ENCODE measurements at places on chromosomes 16 and 17.

GRCh38 chr16:82497139-82497538 lies 129.6 kb upstream of the CDH13 start:
- no peak for DNase-seq

DNA sequence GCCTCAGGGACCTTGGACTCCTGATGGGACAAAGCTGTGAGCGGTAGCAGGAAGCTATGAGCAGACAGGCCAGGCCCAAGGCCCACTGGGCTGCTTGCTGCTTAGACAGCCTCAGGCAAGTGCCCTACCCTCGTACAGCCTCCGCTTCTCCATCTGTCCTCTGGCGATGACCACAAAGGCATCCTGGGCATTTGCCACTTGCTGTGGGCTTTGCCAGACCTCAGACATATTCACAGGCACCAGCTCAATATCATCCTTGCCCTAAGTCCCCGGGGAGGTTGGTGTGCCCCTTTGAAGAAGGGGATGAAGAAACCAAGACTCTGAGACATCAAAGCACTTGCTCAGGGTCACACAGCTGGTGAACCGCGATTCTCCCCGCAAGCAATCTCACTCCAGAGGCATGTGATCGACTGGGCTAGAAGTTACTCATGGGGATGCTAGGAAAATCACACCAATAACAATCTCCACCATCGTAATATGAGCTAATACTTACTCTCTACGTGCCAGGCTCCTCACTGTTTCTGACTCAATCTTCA lies 21.7 kb downstream of the PPL start:
- no peak for DNase-seq

- DNase-seq, result peak; percentile 49
Measured at GRCh38 chr17:82366749-82367148, 4.8 kb upstream of the UTS2R start.

- peak; percentile 60 for DNase-seq
Measured at GRCh38 chr17:50177983-50178834, 12.4 kb downstream of the SGCA start.

GRCh38 chr17:77677630-77678029 lies 280.9 kb upstream of the TNRC6C start:
- no peak for DNase-seq

DNA sequence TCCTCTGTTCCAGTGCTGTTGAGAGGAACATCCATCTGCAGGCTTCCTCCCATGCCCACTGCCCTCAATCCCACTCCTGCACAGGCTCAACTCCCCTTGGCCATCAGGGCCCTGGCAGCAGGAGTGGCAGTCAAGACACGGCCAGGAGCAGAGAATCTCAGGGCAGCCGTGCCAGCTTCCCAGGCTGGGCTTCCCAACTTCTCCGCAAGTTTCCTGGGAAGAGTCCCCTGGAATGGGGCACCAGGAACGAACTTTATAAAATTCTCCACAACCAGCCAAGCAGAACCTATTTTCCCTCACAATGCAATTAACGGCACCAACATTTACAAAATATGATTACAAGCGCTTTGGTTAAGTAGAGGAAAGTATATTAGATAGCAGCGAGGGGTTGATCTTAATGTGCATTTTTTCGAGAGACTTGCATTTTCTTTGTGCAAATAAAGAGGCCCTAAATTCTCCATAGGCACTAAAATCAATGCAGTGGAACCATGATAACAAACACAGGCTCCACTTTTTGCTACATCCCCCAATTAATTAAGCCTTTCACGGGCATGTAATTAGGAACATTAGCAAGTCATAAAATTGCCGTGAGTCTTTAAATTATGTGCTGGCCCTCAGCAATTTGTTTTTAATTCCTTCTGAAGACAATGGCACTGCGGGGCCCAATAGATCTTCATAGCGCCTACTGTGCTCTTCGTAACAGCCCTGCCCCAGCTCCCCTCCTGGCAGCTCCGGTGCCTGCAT lies 99.9 kb upstream of the LHX1 start:
- peak; percentile 84 for DNase-seq

- DNase-seq, result no peak
Measured at GRCh38 chr16:67537636-67538591, 9.3 kb downstream of the RIPOR1 start.

- no peak for DNase-seq
Measured at GRCh38 chr16:83308414-83308813, 499.4 kb upstream of the HSBP1 start.

- no peak for DNase-seq
Measured at GRCh38 chr16:68617734-68618133, 27.4 kb upstream of the CDH3 start.

- DNase-seq, result no peak
Measured at GRCh38 chr16:15492091-15492740, 57.8 kb downstream of the BMERB1 start.

DNA sequence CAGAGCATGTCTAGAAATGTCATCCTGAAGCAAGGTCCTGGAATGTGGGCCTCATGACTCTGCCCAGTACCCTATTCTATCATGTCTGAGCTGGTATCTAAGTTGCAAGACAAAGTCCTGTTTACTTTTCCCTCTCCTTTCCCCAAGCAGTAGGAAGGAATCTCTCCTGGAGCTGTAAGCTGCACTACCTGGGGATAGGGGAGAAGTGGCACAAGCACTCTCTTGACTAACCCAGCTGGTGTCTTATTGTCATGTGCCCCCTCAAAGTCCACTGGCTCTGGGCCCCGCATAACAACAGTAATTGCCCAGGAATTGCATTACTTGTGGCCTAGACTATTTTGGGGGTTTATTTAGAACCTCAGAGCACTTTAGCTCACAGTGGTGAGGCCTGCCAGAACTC lies 1366.3 kb upstream of the GOT2 start:
- DNase-seq, result no peak

DNA sequence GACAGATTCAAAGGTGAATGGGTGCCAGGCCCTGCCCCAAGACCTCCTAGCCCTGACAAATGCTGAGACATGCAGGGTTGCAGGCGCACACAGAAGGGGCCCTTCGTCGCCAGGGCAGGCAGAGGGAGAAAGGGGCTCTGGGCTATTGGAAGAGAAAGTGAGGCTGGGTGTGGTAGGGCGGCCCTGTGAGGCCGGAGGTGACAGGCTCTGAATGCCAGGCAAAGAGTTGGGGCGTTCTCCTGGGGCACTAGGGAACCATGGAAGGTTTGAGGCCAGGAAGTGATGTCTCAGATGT lies 26.4 kb upstream of the NXPH3 start:
- no peak for DNase-seq

- no peak for DNase-seq
Measured at GRCh38 chr16:87809150-87809902, 43.5 kb upstream of the KLHDC4 start.

DNA sequence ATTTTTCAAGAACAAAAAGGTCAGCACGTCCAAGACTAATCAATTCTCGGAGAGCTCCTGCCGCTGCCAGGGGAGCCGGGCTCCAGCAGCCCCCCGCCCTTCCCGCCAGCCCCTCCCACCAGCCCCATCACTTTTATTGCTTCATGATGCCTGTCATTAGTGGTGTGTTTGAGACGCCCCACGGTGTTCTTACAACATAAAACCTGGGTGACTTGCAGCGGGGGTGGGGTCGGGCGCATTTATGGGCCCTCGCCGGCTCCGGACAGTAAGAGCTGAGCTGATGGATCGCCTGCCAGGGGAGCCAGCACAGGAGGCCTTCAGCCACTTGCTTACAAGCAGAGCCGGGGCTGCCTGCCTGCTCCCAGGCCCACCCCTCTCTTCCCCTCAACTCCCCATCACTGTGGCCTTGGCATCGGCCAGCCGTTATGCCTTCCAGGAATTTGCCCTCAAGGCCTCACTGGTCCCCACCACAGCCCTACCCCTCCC lies 82.9 kb upstream of the CBX4 start:
- peak; percentile 47 for DNase-seq

Data from COR-L47 (cell line).